ENCODE measurements at places on chromosomes 1 and 21.

DNA sequence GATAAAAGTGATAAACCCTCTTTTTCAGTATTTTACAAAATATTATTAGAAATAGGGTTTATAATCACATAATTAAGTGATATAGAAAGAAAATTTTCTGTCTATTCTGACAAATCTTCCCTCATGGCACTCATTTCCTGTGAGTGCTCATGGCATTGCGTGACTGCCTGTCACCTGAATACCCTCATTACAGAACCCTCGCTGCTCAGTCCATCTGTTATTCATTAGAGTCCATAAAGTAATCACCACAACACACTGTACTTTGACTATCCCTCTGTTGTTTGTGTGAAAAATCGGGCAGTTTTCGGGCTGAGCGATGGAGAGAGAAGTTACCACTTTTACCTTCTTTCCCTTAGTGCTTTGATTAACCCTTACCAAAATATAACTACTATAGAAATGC is 100.4 kb upstream of the BRINP3 start:
- peak; percentile 14 for DNase-seq

- DNase-seq: no peak
These were observed 28.6 kb downstream of the PTPRU start for GRCh38 chr1:29264773-29265389.

DNA sequence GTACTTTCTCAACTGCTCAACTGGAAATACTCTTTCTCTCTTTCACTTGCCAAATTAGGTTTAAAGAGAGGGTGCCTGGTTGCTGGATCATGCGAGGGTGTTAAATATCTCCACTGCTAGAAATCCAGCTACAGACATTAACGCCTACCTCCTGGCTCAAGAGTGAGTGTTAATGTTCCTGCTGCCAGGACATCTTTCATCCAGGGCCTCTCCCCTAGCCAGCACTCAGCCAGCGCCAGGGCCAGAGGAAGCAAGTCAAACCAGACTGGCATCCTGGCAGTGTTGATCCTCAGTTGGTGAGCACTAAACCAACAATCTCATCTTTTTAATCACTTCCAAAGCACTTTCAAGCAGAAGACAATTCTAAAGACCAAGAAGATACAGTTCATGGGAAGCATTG is 92.9 kb upstream of the BARHL2 start:
- no peak for DNase-seq

GRCh38 chr1:12114916-12115315 is 51.8 kb downstream of the TNFRSF8 start:
- DNase-seq: no peak

DNA sequence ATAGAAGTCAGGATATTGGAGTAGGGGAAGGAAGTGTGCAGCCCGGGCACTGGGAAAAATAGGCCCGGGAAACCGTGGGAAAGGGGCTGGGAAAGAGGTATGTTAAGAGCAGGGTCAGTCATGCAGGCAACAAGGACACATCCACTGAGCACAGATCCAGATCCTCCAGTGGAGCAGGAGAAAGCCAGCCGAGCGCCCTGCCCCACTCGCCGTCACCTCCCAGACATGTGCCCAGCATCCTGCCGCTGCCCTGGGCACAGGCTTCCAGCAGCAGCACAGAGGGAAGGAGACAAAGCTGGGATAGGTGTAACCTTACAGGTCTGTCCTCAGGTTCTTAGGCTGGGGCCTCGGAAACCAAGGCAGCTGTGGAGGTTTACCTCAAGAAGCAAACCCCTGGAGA is 64.2 kb downstream of the FAM163A start:
- no peak for DNase-seq

DNA sequence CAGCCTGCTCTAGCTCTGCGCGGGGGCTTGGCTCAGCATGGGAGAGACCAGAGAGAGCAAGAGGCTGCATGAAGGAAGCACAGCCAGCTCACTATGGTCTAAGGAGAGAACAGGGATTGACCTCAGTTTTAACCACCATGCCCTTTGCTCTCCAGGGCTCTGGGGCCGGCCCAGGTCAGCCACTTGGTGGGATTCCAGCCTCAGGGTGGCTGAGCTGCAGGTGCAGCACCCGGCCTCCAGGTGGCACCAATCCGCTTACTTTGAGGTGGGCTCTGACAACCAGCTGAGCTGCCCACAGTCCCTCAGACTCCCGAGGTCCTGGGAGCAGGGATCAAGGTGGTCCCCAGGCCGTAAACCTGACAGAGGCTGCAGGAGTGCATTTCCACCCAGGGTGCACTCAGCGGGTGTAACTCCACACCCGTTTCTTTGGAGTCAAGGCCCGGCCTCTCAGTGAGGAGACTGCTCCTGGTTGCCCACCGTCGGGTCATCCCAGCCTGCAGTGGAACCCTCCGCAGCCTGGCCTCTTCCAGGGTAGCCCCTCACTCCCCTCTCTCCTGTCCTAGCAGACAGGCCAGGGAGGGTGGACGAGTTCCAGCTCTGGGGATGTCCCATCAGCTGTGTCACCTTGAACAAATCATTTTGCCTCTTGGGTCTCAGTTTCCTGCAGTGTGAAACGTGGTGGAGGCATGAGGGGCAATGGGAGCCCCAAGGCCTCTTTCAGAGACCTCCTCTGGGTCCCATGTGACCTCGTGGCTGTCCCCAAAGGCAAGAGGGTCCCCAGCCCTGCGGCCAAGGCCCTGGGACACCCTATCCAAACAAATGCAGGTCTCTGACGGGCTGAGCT is 607 bp upstream of the LGR6 start:
- DNase-seq: no peak

GRCh38 chr1:202563818-202564217 is 146.4 kb downstream of the SYT2 start:
- no peak for DNase-seq

DNA sequence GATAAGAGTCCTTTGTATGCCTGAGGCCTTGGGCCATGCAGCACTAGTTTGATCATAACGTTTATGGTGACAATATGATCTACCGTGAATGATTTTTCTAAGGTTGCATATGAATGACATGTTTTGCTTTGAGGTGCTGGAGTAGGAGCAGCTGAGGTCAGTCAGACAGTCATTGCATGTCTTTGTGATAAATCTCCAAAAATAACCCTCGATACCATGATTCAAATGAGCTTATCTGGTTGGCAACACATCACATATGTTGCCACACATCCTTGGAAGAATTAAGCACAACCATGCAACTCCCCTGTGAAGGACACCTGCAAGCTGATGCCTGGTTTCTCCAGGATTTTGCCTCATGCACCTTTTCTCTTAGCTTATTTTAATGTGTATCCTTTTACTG is 394.5 kb downstream of the LTN1 start:
- DNase-seq: no peak

DNA sequence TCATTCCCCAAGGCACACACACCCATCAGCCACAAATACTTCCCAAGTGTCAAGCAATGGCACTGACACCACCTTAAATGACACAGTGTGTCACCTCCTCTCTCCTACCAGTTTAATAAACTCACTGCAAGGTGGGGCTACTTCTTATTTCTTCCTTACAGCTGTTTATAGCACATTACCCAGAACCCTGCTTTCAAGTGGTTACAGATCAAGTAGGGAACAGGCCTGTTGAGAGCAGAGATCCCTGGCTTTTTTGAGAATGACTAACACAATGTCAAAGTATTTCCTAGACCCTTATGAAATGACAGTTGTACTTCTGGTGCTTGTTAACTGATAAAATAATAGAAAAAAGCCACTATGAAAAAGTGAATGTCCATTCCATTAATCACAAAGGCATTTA is 19.8 kb downstream of the ZBTB17 start:
- DNase-seq: no peak

DNA sequence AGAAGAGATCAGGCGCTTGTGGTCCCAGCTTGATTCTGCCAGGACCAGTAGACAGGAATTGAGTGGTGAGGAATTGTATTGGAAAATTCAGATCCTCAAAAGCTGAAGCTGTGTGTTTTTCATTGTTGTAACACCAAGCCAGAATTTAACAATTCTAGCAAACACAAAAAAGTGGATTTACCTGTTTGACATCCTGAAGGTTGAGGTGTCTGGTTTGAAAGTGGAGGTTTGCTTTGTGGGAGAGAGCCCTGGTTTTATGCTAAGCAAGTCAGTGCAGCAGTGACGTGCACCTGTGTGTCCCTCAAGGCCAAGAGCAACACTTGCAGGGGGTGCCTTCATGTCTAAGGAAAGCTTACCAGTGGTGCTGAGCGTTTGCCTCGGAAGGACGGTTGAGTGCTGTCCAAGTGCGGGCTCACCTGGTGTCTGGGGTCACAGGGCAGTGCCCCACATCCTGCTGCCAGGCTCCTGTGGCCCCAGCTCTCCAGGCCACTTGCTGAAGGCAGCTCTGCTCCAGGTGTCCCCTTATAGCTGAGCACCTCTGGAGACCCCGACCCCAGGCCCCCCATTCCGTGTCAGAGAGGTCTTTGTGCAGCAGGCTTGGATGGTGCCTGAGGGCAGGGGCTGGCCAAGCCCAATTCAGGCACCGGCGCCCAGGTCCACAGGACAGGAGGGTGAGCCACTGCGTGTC is 27.7 kb downstream of the PCNT start:
- DNase-seq: no peak

DNA sequence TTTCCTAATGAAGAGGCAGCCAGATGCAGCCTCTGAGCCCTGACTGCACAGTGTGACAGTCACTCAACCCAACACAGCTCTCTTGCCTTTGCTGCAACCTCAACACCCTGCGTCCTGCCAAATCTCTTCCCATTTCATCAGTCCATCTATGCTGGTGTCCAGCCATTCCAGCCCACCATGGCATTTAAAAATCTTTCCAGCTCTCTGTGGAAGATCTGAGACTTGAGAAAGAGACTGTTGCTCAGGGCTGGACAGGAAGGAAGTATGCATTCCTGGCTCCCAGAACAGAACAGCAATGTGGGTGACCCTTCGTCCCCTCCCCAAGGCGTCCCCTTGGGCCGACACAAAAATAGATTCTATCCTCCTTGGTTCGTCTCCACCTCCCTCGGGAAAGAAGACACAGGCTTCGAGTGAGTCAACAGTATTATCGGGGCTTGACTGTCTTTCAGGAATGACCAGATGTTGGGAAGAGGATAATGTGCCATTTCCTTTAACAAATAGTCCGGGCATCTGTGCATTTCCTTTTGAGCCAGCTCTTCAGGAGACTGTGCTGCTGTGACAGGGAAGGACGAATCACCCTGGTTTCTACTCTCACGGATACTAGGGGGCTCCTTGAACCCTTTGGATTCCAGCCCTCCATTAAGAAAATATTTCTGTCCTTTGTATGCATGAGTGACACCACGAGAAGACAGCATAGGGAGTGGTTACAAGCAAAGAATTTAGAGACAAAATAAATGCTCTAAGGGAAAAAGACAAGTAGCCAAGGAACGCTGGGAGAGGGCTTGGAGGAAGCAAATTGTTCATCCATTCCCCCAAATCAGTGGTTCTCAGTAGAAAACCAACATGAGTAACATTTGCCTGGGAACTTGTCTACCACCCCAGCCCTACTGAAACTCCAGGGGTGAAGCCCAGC is 111.4 kb upstream of the CDC42BPA start:
- DNase-seq: peak; percentile 70

GRCh38 chr1:204502241-204502640 is 7.6 kb upstream of the PIK3C2B start:
- DNase-seq: no peak

- no peak for DNase-seq
These were observed 48.1 kb downstream of the MAP3K21 start for GRCh38 chr1:233375653-233376052.

GRCh38 chr1:240646571-240647240 is 34.8 kb upstream of the GREM2 start:
- DNase-seq: no peak

DNA sequence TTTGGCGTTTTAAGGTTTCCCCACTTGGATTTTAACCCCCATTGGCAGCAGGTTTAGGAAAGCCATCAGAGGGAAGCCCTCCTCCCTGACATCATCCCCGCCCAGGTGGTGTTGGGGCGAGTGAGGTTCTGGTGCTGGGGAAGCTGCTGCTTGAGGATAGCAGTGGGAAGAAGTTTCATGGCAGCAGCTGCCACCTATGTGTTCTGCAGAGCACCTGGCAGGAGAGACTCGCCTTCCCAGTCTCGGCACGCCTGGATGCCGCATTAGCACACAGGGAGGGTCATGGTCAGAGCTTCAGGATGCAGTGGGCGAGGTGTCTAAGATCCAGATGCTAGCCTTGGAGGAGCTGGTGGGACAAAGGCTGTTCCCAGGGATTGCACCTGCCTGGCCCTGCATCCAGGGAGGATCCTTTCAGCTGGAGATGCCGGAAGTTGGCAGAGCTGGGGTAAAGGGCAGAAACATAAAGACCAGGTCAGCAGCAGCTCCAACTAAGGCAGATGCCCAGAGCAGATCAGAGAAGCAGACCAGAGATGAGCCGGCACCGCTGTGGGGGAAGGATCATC is 33.9 kb downstream of the ABCG1 start:
- DNase-seq: no peak

DNA sequence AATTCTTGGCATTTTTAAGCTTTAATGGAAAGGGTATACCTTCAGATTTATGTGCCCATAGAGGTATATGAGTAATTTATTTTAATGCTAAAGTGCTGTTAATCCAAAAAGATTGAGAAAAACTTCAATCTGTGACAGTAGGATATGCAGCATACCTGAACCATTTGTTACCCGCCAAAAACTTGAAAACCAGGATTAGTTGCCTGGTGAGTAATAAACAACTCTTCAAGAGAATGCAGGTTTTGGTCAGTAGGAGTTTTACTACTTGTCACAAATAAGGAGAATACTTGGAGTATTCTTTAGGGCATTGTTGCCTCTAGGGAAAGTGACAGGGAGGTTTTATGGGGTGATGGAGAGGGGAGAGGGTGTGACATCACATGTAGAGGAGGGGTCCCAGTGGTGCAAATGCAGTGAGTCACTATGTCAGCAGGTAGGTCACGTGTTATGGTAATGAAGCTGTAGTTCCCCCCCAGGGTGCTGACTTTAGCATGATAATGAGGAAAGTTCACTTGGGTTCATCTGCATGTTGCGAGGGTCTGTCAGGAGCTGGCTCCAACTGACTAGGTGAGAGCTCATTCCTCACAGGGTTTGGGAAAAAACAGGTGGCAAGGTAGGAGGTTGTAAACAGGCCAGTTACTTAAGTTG is 23.1 kb downstream of the USP25 start:
- DNase-seq: no peak

GRCh38 chr1:5989731-5990271 is 2.4 kb downstream of the NPHP4 start:
- DNase-seq: no peak

DNA sequence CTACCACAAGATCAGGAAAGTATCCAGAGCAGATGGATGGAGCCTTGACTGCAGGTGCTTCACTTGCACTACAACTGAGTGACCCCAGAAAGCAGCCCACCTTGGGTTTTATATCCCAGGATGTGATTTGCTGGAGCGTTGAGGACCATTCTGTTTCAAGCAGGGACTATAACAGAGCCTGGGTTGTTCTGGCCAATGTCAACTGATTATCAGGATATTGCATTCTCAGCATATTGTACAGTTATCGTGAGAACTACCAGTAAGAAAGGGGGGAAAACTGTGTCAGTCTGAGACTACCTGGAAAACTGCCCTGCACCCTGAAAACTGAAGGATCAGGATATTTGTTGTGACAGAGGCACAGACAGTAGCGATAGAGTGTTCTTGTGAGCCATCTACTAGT is 8.0 kb downstream of the ZNF669 start:
- no peak for DNase-seq

DNA sequence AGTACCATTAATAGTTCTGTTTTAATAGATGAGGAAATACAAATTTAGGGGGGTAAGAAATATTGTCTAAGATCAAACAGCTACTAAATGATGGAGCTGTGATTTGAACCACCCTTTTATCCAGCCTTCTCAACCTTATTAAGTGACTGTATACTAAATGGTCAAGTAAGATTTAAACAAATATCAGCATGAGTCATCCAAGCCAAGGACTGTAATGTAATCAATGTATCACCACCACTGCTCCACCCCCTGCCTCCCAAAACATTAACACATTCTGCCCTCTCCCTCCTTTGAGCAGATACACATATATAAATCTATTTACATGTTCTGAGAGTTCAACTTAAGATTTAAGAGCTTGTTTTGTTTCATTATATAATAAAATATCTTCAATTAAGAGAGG is 58.9 kb downstream of the LRRC40 start:
- DNase-seq: no peak

All from HS-5 (cell line).